H9 (cell line): ENCODE measurements at places on chromosomes 11 and 22. TPM values are rescaled to one million over a fixed set of nuclear protein-coding genes. Genes with fewer than 3 reads are reported as not detected.

DNA sequence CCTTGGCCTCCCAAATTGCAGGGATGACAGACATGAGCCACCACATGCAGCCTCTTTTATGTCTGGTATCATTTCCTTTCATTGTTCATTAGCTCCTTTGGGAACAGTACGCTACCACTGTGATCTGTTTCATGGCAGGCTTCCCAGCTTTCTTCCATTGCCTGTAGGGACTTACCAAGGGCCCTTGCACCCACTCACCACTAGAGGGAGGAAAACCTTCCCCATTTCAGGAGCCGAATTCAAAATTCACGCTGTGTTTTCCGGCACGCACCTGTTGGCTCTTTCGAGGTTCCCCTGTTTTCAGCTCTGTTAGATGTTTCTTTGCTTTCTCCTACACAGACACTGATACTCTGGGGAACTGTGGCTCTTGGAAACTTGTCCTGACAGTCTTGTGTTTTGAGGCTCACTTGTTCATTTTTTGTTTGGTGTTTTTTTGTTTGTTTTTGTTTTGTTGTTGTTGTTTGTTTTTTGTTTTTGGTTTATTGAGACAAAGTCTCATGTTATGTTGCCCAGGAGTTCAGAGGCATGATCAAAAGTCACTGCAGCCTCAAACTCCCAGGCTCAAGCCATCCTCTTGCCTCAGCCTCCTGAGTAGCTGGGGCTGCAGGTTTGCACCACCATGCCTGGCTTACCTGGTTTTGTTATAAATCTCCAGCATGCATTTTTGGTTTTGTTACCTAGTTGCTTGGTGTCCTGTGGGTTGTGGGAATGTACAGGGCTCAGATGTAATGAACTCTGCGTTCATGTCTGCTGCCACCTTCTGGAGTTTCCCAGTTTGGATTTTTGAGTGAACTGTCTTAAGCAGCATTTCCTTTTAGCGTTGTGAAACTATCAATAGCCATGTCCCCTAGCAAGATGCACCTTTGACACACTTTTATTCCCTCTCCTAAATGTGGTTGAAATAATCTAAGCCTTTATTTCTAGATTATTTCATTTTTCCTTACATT, 2.3 kb downstream of the KRTAP5-11 start:
- DNase-seq = peak; percentile 75

CASP1 gene
- not detected in 2 replicates for total RNA-seq

KCNE3 gene
- total RNA-seq = 4.9 and 5.6 TPM in 2 replicates

DNA sequence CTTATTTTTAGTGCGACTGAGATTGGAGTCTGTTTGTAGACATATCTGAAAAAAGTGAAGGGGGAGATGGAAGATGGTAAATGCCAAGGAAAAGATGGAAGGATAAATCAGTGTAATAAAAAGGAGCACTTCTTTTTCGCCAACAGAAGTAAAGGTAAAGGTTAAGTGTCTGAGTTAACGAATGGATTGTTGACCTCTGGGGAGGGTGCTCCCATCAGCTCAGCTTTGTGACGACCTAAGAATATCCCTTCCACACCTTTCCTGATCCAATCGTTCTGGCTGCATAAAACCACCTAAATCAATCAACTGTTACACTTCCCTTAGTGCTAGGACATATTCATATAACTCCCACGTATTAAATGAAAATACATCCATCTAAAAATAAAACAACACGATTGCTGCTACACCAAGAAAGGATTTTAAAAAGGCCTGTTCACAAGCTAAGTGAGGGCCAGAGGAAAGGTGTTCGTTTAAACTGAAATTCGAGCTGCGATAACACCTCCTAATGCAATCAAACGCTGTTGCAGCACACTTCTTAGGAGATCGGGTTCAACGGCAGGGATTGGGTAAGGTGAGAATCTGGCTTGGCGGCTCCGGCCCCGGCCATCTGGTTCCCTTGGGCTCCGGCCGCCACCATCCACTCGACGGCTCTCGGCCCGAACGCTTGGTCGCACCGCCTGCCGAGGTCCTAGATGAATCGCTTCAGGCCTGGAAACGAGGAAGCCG, 658 bp downstream of the C11orf71 start:
- DNase-seq = peak; percentile 77

TMEM191B gene
- total RNA-seq = 1.4 and 4.7 TPM in 2 replicates

IGLL1 gene
- total RNA-seq = not detected in 2 replicates

DNA sequence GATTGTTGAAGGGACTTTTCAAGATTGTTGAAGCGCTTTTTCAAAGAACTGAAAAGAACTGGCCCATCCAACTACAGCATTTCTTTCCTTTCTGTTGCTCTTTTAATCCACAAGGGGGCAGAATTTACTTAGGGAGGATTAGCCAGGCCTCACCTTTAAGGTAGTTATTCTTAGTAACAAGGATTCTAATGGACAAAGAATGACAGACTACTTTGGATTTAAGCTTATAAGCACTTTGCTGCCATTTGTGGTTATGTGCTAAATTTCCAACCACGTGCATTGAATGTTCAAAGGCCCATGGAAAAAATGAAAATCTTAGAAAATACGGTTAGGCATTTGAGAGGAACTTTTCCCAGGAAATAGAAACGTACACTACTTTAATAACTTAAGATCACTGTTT, 49.5 kb upstream of the HSPA8 start:
- DNase-seq = no peak

GRCh38 chr11:94975599-94975998, 2.1 kb downstream of the KDM4D start:
- DNase-seq = no peak

FOLR3 gene
- not detected in 2 replicates for total RNA-seq

GRCh38 chr11:58216476-58216875, 4.0 kb downstream of the OR1S1 start:
- DNase-seq = no peak

DNA sequence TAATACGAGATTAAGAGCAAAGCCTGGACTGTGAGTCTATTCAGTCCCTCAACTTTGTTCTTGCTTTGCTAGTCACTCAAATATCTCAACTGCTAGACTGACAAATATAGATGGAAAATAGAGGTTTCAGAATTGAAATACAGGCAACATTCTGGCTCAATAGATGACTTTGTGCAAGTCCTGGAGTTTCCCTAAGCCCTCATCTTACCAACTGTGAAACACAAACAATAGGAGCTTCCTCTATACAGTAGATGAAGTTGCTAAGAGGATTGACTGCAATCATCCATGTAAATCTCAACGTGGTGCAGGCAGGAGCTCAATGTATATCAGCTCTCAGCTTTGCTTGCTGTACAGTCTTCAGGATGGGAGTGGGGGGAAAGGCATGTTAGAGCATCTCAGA, 6.2 kb upstream of the MPEG1 start:
- DNase-seq = no peak

GGTLC2 gene
- not detected in 2 replicates for total RNA-seq

MRPL49 gene
- total RNA-seq = 66.7 and 73.4 TPM in 2 replicates

DNA sequence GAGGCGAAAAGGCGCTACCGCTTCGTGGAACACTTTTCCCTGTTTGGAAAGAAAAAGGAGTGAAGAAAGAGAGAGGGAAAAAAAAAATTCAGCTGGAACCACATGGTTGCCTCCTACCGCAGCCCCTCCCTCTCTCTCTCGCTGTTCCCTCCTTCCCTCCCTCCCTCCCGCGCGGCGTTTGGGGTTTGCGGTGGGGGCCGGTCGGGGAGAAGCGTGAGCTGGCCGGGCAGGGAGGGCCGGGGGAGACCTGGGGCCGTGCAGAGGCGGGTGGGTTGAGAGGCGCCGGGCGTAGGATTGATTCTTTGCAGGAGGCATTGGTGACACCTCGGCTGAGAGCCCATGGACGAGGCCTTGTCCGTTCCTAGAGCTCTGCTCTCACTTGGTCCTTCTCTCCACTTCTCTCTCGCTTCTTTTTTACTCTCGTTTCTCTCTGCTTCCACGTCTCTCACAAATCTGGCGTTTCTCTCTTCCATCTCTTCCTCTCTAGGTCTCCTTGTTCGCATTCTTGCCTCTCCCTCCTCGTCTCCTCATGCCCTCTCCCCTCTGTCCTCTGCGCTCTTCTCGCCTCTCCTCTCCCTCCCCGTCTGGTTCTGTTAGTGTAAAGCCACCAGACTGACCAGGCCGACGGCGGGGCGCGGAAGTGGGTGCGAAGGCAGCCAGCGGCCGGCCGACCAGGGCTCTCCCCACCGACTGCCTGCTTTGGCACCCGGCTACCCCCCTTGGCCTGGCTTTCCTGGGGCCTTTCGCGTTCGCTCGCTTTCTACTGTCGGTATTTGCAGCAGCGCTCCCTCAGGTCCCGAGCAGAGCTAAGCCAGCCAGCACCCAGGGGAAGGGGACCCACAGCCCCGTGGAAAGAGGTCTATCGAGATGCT, at the start of gene CLMP:
TSS of gene CLMP (minus strand) at position 61 of the 872 bp plus-strand sequence. CDS start 308 bp downstream, outside the sequence.
- peak; percentile 74 for DNase-seq

RIBC2 gene
- 3.3 and 4.1 TPM in 2 replicates for total RNA-seq

- DNase-seq = peak; percentile 68
Observed at GRCh38 chr22:41021613-41022454, 70.6 kb upstream of the EP300 start.

DNA sequence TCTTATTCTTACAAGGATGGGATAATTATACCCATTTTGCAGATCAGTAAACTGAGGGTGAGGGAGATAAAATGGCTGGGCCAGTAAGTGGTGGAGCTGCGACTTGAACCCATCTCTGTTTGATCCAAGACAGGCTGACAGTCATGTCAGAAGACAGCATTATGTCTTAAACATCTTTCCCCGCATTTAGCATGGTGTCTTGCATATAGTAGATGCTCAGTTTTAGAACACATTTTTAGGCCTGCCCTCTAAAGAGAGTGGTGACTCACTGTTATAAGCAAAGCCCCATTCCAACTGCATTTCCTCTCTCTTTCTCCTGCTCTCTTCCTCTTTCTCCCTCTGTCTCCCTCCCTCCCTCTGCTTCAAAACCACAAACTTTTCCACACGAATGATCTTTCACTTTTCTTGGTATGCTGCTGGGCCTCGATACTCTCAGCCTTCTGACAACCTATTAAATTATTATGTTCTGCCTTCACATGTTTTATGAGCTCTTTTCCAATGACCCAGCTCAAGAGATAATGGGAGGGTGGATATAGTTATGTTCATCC, 25.2 kb downstream of the CWC15 start:
- DNase-seq = no peak

GRCh38 chr11:112778091-112778876, 182.9 kb upstream of the NCAM1 start:
- DNase-seq = no peak

OR5B21 gene
- not detected in 2 replicates for total RNA-seq

- no peak for DNase-seq
Observed at GRCh38 chr11:128908391-128909246, 17.5 kb downstream of the KCNJ5 start.

DNA sequence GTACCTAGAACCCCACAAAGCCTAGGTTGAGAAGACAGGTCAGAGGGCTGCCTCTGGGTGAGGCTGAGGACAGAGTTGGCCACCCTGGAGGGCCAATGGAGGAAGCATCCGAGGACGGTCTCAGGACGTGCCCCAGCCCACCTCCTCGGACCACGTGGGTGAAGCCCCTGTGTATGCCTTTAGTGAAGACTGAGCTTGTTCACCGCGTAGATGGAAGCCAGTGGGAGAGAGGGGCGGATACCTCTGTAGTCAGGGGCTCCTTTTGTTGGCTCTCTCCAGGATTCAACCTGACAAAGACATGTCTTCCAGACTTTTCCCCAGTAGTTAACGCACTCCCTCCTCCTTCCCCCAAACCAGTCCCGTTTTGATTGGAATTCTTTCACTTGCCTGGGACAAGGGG, 110.7 kb downstream of the ZBTB16 start:
- DNase-seq = no peak

PLAAT4 gene
- 3.1 and 3.5 TPM in 2 replicates for total RNA-seq

DNA sequence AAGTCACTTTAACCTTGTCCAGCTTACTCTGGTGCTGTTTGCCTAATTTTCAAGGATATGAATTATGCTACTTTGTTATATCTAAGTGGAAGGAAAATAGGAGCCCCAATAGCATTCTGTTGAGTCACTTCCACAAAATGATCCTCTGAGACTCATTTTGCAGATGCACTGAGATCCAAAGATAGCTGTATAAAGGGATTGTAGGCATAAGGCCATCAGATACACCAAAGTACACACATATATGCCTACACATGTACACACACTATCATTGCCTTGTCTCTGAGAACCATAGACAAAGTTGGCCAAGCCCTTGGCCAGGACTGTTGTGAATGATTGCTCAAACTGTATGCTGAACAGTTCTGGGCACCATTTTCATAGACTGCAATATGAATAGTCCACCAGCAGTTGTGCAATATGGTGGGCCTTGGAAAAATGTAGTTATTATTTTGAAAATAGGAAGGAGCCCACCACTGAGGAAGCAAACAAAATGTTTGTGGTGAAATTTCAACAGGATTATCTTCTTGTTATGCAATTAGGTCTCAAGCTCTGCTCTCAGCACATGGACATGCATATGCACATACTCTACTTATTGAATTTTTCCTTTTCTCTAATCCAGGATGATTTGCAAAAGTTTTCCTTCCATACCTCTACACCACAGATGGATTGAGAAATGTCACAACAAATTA, 186.0 kb upstream of the CTSC start:
- DNase-seq = no peak

DNA sequence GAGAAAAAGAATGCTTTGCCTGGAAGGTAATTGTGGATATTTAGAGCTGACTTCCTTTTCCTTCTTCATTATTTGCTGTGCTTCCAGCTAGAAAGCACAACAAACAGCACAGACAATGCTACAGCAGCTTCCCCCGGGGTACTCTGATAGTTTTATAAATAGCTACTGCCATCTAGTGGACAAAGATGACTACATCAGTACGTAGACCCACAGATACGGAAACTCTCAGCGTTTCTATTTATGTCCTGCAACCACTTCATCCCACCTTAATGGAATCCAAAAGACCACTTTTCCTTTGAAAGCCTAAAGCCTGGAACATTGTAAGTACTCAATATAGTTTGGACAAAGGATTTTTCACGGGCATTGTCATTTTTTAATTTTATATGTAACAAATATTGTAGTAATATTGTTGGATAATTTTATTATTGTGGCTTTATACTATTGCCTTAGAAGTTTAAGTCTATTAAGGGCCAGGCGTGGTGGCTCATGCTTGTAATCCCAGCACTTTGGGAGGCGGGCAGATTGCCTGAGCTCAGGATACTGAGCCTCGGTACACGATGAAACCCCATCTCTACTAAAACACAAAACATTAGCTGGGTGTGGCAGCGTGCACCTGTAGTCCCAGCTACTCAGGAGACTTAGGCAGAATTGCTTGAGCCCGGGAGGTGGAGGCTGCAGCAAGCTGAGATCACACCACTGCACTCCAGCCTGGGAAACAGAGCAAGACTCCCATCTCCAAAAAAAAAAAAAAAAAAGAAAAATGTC, 7.5 kb downstream of the HSPA8 start:
- DNase-seq = peak; percentile 42

- no peak for DNase-seq
Observed at GRCh38 chr11:105449100-105449734, 160.7 kb upstream of the GRIA4 start.

DNA sequence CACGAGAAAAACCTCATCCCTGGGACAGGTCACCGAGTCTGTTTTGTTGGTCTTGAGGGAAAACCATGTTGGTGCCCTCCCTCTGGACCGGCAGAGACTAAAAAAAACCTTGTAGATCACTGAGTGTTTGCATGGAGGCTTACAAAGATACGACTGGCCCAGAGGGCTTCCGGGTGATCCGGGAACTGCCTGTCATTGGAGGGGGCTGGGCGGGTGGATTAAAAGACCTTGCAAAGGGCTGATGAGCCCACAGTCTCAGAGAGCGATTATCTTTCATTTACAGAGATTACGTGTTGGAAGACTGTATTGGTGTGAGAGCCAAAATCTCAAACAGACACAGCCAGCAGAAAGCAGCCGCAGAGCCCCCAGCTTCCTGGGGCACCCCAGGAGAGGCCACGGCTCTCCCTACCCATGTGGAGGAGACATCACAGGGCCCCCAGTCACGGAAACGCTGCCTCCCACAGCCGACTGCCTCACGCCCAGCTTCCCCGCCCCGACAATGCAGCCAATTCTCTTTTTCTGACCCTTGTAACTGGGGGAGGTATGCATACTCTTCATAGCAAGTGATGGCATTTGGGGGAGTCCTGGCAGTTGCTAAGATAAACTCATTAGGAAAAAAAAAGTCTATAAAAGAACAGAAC, 426.4 kb downstream of the CTTN start:
- DNase-seq = no peak
